ENCODE measurements at places on chromosomes 5 and 9. TPM values are rescaled to one million over a fixed set of nuclear protein-coding genes. Genes with fewer than 3 reads are reported as not detected.

Gene OR1Q1
- total RNA-seq: not detected

Gene ANKRD20A1
- 3.0 TPM for total RNA-seq

Gene RASA1
- total RNA-seq: 25.3 TPM

Gene IRF1
- 26.8 TPM for total RNA-seq

Gene ARHGEF28
- total RNA-seq: 18.0 TPM

Gene PCDHGC3
- total RNA-seq: 67.3 TPM

Gene ORM2
- total RNA-seq: not detected

GRCh38 chr9:37927132-37927531, 23.2 kb upstream of the SLC25A51 start:
- H3K27ac ChIP-seq: no peak overlapping the region
- no peaks in the 10 kb centered on the region for H3K27me3 ChIP-seq
- no peaks in the 10 kb centered on the region for H3K36me3 ChIP-seq
- no peak for DNase-seq

- no peak overlapping the region for H3K27ac ChIP-seq
- DNase-seq: no peak
- no peaks in the 10 kb centered on the region for H3K4me1 ChIP-seq
- H3K36me3 ChIP-seq: no peaks in the 10 kb centered on the region
- no peaks in the 10 kb centered on the region for H3K27me3 ChIP-seq
- H3K4me3 ChIP-seq: no peak overlapping the region
Observed at GRCh38 chr5:96776621-96777020, 31.1 kb downstream of the ERAP1 start.

DNA sequence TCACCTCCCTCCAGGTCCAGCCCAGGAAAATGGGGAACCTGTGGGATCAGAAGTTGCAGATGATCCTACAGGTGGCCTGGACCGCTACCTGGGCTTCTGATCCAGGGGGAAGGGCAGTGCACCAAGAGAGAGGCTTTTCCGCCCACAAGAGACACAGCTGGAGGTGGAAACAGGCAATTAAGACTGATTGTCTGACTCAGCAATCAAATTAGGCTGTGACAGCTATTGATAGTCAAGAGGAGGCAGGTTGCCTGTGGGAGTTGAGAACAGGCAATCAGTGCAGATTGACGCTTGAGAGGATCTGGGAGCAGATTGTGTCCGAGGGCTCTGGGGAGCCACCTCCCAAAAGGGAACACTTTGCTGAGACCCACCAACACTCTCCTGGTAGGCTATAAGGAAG, 71.1 kb upstream of the SLC44A1 start:
- no peak overlapping the region for H3K27ac ChIP-seq
- no peak overlapping the region for H3K4me3 ChIP-seq
- H3K4me1 ChIP-seq: no peaks in the 10 kb centered on the region
- no peak for DNase-seq
- H3K27me3 ChIP-seq: no peaks in the 10 kb centered on the region
- H3K36me3 ChIP-seq: no peaks in the 10 kb centered on the region

DNA sequence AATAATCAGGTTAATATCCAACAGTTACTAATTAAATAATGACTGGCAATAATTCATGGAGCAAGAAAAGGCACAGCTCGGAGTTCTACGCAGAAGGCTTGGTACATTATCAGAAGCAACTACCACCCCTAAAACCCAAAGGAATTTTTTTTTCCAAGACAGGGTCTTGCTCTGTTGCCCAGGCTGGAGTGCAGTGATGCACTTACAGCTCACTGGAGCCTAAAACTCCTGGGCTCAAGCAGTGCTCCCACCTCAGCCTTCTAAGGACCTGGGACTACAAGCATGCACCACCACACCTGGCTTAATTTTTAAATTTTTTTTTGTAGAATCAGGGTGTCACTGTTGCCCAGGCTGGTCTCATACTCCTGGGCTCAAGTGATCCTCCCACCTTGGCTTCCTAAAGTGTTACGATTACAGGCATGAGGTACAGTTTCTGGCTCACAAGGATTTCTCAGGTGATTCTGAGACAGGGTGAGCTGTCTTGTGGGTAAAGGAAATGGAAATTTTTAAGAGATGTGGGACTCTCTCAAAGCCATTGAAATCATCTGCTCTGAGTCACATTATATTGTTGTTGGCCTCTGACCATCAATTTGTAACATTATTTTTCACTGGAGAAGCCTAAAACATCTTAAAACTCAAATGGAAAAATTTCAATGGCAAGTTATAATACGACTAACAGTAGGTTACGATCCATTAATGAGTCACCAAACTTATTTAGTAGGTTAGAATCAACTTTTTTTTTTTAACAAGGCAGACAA, 19.7 kb upstream of the HSDL2 start:
- DNase-seq: no peak
- no peaks in the 10 kb centered on the region for H3K27me3 ChIP-seq
- H3K36me3 ChIP-seq: no peaks in the 10 kb centered on the region
- H3K4me1 ChIP-seq: no peaks in the 10 kb centered on the region

GRCh38 chr5:97118261-97119006, 24.0 kb downstream of the LIX1 start:
- no peaks in the 10 kb centered on the region for H3K27me3 ChIP-seq
- DNase-seq: no peak
- H3K27ac ChIP-seq: no peak overlapping the region
- H3K4me1 ChIP-seq: no peaks in the 10 kb centered on the region
- H3K4me3 ChIP-seq: no peak overlapping the region

GRCh38 chr9:127300886-127301447, 36.4 kb downstream of the GARNL3 start:
- H3K4me3 ChIP-seq: no peak overlapping the region
- no peak for DNase-seq
- H3K27me3 ChIP-seq: no peaks in the 10 kb centered on the region
- H3K4me1 ChIP-seq: peaks cover 4% of the 10 kb centered on the region
- no peaks in the 10 kb centered on the region for H3K36me3 ChIP-seq
- no peak overlapping the region for H3K27ac ChIP-seq

DNA sequence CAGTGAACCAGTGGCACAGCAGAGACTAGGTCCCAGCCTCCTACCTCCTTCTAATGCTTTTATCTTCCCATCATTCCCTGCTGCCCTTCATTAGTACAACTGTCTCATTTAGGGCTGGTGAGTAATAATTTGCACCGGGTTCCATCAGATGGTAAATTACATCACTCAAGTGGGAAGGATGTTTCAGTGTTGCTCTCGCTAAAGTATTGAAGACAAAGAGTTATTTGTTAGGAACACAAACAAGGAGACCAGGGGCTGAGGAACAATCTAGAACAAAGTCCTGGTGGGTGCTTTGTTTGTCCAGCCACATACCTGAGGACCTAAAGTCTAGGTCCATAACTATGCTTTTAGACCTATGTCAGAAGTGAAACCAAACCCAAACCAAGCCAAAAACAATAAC, 52.4 kb downstream of the SEC61B start:
- H3K4me3 ChIP-seq: no peak overlapping the region
- no peak for DNase-seq

- no peak overlapping the region for H3K4me3 ChIP-seq
- DNase-seq: no peak
- H3K27me3 ChIP-seq: no peaks in the 10 kb centered on the region
Observed at GRCh38 chr5:79590396-79590999, 21.7 kb upstream of the TENT2 start.

GRCh38 chr9:14780251-14780650, 57.7 kb upstream of the CER1 start:
- no peak for DNase-seq
- no peaks in the 10 kb centered on the region for H3K27me3 ChIP-seq
- H3K4me1 ChIP-seq: no peaks in the 10 kb centered on the region
- no peak overlapping the region for H3K4me3 ChIP-seq
- H3K27ac ChIP-seq: no peak overlapping the region

- H3K36me3 ChIP-seq: no peaks in the 10 kb centered on the region
- DNase-seq: no peak
- no peaks in the 10 kb centered on the region for H3K27me3 ChIP-seq
- H3K4me3 ChIP-seq: no peak overlapping the region
- H3K27ac ChIP-seq: no peak overlapping the region
Observed at GRCh38 chr5:132181011-132181629, 46.5 kb downstream of the P4HA2 start.

GRCh38 chr5:138460032-138460693, 5.1 kb upstream of the EGR1 start:
- no peak overlapping the region for H3K4me3 ChIP-seq
- H3K4me1 ChIP-seq: no peaks in the 10 kb centered on the region
- H3K27me3 ChIP-seq: no peaks in the 10 kb centered on the region
- H3K27ac ChIP-seq: no peak overlapping the region
- no peaks in the 10 kb centered on the region for H3K36me3 ChIP-seq

DNA sequence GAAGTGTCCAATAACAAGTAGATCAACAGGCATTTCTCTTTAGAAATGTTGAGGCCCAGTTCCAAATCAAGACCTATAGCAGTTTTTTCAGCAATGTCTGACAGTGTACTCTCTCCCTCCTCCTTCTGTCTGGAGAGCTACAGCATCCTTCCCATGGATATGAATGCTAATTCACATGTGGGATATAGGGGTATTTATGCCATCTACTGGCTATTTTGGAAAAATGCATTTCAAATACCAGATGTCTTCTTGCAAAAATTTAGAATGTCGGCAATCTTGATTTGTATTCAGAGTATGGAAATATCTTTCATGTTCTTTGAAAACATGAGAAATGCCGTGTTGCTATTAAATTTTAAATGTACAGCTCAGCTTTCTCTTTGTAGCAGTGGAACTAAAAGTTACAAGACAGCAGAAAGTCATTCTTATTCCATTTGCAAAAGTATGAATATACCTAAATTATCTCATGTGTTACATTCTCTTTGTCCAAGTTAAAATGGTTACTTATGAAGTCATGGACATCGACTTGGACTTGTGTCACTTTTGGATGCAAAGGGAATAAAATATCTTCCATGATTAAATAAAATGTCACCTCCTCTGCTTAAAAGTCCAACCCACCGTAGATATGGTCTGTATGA, 647.8 kb downstream of the TAF11L14 start:
- H3K4me1 ChIP-seq: no peaks in the 10 kb centered on the region
- H3K27ac ChIP-seq: no peak overlapping the region
- no peaks in the 10 kb centered on the region for H3K36me3 ChIP-seq

GRCh38 chr9:113524468-113524867, 60.9 kb downstream of the RGS3 start:
- no peaks in the 10 kb centered on the region for H3K27me3 ChIP-seq
- no peak overlapping the region for H3K4me3 ChIP-seq
- no peaks in the 10 kb centered on the region for H3K36me3 ChIP-seq
- peak overlapping the region; percentile 13 for H3K27ac ChIP-seq

DNA sequence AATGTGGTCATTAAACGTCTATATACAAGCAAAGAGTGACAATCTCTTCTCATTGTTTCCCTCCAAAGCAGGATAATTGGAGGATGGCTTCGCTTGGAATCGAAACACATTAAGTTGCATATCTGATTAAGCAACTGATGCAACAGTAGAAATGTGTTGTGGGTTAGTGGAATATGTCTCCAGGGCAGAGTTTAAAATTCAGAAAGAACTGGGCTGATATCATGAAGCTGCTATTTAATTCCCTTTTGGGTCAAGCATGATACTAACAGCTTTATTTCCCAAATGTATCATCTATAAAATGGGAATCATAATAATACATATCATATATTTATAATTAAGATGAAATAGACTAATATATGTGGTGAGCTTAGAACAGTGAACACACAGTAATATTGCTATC, 1763.0 kb upstream of the C9orf72 start:
- H3K27me3 ChIP-seq: no peaks in the 10 kb centered on the region
- H3K4me1 ChIP-seq: no peaks in the 10 kb centered on the region
- no peaks in the 10 kb centered on the region for H3K36me3 ChIP-seq
- no peak overlapping the region for H3K27ac ChIP-seq
- no peak for DNase-seq
- H3K4me3 ChIP-seq: no peak overlapping the region
